NCI-H187 treated with DMSO at 0.1 percent for 48 hours (cell line): ENCODE measurements at places on chromosomes 13 and 19.
A peak's percentile ranks its signal among the peaks of the same experiment; 100 is the strongest.

DNA sequence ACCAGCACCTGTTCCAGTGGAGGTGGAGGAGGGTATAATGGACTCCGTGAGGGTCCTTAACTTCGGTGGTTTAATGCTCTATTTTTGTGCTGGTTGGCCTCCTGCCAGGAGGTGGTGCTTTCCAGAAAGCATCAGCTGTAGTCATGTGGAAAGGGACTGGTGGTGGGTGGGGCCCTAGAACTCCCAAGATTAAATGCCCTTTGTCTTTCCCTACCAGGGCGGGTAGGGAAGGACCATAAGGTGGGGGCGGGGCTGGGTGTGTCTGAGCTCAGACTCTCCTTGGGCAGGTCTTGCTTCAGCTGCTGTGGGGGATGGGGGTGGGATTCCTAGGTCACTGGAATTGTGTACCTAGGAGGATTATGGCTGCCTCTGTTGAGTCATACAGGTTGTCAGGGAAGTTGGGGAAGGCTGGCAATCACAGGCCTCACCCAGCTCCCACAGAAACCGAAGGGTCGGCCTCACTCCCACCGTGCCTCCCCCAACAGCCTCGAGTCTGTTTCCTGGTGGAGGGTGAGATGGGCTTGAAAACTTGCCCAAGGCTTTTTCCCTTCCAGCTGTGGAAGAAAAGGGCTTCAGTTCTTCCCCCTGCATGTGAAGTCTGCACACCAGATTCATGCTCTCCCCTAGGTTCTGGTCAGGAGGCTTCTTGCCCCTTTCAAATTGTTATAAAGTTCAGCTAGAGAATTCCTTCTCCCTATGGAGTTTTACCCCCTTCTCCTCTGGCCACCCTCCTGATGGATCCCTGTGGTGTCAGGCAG is 60.3 kb upstream of the CLDN10 start:
- DNase-seq: peak; percentile 43

GRCh38 chr19:19033176-19033425 is 216 bp downstream of the SUGP2 start:
- no peak for DNase-seq

DNA sequence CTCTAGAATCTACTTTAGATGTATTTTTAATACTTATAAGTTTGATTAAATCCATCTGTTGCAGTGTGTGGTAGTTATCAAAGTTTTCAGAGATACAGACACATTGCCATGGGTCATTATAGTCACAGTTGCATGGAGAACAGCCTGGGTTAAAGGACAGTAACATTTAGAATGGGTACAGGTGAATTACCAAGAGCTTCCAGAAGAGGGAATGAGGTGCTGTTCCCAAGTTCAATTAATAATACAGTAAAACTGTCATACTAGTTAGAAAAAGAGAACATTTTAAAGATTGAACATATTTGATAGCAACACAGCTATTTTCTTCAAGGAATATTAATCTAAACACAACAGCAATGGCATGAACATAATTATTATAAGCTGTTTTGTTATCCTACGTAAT is 322.6 kb upstream of the SLC10A2 start:
- no peak for DNase-seq

- no peak for DNase-seq
Observed at GRCh38 chr13:48866249-48866648, 109.5 kb upstream of the FNDC3A start.

DNA sequence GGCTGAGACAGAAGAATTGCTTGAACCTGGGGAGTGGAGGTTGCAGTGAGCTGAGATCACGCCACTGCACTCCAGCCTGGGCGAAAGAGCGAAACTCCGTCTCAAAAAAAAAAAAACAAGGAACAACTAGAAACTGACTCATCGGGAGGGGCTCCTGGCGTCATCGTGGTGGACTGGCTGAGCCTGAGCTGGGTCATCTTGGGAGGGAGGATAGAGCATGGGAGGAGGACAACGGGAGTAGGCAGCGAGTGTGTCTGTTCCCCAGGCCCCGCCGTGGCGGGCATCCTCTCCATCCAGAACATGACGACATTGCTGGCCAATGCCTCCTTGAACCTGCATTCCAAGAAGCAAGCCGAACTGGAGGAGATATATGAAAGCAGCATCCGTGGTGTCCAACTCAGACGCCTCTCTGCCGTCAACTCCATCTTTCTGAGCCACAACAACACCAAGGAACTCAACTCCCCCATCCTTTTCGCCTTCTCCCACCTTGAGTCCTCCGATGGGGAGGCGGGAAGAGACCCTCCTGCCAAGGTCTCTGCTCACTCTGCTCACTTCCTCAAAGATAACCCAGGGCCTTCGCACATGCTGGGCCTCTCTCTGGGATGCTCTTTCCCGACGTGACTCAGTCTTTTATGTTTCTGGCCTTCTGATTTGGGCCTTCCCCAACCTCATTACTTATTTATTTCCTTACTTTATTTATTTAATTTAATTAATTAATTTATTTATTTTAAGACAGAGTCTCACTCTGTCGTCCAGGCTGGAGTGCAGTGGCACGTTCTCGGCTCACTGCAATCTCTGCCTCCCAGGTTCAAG is 16.6 kb downstream of the DDX39A start:
- DNase-seq: no peak

DNA sequence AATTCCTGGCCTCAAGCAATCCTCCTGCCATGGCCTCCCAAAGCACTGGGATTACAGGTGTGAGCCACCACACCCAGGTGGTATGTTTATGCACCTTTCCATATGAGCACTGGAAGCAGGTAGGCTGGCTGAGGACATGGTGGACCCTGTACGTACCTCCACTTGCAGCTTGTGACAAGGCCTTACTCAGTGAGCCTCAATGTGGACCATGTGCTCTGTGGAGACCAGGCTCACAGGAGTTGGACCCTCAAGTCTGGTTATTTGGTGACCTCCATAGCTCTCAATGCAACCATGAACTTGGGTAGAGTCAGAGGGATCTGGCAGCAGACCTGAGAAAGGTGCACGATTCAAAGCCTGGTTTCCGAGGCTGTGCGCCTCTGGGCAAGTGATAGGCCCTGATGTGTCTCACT is 5.5 kb downstream of the ACP4 start:
- DNase-seq: no peak

DNA sequence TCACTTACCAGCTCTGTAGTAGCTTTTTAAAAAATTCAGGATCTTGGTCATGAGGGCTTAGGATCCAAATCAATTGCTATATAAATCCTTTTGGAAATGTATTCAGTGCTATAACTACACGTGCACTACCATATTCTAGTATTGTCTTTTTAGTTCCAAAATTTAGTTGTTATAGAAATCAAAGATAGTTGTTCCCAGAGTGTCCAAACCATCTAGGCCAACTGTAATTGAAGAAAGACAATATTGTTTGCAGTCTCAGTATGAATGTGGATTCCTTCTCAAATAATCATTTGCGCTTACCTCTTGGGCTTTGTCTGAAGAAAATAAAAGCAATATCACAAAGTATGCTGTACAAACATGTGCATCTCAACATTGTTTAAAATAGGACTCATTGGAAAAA is 184.1 kb upstream of the EDNRB start:
- no peak for DNase-seq

DNA sequence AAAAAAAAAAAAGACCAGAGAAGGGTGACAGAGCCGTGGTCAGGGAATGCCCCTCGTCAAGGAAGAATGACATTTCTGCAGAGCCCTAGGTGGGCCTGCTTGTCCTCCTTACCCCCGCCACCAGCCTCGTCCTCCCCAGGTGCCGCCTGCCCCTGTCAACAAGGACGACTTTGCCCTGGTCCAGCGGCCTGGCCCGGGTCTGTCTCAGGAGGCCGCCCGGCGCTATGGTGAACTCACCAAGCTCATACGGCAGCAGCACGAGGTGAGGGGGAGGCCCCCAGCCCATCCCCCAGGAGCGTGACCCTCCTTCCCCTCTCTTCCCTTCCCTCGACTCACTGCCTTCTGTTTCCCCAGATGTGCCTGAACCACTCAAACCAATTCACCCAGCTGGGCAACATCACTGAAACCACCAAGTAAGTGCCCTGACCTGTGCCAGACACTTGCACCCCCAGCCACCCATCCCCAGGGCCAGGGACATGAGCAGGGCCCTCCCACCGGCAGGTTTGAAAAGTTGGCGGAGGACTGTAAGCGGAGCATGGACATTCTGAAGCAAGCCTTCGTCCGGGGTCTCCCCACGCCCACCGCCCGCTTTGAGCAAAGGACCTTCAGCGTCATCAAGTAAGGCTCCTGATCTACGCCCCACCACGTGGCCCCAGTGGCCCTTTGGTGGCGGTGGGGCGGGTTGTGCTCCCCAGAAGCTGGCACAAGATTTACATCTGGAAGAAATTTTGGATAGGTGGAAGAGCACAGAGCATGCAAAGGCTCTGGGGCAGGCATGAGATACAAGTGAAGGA is 14.8 kb downstream of the PODNL1 start:
- no peak for DNase-seq

DNA sequence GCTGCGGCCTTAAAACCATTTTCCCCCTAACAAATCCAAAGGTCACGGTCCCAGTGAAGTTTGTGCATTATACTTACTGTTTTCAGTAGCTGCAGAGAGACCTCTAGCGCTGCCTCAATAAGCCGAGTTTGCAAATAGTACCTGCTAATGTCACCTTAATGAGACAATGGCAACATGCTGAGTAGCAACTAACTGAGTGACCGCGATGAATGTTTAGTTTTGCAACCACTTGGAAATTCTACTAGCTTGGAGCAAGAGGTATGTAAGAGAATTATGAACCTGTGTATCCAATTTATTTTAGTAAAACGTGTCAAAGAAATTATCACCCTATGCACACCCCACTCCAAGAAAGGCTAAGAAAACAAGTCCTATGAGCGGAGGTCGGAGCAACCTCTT is 1.2 kb downstream of the KPNA3 start:
- DNase-seq: no peak

DNA sequence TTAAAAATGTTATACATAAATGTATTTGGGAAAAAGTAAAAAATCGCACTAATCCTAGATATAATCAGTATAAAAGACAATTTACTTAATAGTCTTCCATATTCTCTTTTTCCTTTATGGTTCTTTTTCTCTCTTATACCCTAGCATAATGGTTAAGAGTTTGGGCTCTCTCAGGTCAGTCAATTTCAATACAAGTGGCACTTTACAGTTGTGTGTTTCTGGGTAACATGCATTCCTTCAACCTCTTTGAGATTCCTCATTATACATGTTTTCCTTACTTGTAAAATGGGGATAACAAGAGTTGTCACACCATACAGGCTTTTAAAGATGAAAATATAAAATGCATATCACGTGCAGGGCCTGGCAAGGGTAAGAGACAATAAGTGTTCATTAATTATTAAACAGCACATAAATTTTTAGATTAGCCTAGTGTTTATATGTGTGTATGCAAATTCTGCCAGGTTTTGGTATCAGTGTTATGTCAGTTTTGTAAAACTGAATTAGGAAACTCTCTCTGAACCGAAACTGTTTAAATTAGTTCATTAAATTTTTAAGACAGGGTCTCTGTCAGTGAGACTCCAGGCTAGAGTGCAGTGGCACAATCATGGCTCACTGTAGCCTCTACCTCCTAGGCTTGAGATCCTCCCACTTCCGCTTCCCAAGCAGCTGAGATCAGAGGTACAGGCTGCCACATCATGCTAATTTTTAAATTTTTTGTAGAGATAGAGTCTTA is 49.8 kb downstream of the ELF1 start:
- no peak for DNase-seq

- DNase-seq: no peak
Observed at GRCh38 chr13:109587689-109588088, 198.7 kb downstream of the IRS2 start.

- DNase-seq: no peak
Observed at GRCh38 chr19:11693505-11694499, 44.9 kb downstream of the ZNF823 start.

GRCh38 chr13:90700340-90700739 is 647.1 kb upstream of the MIR17HG start:
- DNase-seq: no peak

- no peak for DNase-seq
Observed at GRCh38 chr19:8148410-8149260, 757 bp downstream of the FBN3 start.

DNA sequence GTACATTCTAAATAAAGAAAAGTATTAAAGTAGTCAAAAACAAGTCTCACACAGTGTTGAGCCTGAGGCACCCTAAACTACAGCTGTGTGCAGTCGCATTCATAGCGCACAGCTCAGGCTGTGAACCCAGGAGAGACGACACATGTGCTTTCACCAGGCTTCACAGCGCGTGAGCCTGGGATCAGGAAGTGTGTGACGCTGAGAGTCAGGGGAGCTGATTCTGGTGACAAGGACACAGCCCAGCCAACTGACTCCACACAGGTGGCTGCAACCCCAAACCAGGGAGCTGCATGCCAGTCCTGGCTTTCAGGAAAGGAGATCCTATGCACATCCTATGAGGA is 41.6 kb downstream of the COL4A1 start:
- no peak for DNase-seq

DNA sequence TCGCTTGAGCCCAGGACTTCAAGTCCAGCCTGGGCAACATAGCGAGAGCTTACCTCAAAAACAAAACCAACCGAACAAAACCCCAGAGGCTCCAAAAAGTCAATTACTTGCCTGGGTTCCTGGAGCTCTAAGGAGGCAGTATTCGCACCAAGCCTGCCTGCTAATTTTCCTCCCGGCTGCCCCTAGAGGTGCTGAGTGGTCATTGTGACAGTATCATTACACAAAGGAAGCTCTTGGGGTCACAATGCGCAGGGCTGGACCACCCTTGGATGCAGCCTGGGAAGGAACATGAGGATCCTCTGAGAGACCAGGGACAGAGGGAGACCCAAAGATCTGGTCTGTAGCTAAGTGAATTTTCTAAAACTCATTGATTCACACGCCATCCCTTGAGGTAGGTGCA is 8.5 kb upstream of the PEX11G start:
- no peak for DNase-seq

DNA sequence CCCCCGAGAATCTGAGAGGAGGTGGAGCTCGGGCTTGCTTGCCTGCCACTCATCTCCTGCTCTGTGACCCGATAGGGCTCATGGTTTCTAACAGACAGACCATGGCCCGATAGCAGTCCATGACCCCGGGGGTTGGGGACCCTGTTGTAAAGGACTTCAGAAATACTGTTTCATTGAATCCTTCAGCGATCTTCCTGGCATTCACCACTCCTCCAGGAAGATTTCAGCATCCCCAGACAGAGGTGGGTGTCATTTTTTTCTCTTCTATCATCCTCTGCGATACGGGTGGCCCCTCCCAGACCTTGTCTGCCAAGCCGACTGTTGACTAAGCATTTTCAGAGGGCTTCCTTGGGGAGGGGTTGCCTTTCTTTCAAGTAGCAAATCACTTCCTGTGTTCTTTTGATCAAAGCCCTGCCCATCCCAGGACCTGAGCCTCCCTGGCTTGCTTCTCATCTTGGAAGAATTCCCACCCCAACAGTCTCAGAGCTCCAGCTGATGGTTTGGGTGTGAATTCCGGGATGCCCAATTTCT is 1.7 kb downstream of the MYO1F start:
- DNase-seq: no peak

GRCh38 chr19:6425732-6426620 is 1.4 kb upstream of the KHSRP start:
- DNase-seq: no peak

DNA sequence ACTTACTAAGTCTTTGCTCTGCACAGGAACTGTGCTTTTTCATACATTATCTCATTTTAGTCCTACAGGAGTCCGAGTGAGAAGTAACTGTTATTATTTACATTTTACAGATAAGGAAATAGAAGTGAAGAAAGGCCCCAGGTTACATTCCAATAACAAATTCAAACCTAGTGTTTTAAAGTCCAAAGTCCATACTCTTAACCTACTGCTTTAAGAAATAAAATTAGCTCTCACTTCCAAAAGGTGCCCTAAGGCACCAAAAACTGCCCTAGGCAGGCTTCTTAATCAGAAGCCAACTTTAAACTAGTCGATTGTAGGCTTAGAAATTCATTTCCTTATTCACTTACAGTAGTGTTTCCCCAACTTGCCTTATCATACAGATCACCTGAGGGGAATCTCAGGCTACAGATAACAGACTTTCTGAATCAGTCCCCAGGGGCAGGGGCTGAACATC is 555.9 kb downstream of the DIAPH3 start:
- no peak for DNase-seq
